ENCODE measurements at places on chromosomes 1 and 21.

DNA sequence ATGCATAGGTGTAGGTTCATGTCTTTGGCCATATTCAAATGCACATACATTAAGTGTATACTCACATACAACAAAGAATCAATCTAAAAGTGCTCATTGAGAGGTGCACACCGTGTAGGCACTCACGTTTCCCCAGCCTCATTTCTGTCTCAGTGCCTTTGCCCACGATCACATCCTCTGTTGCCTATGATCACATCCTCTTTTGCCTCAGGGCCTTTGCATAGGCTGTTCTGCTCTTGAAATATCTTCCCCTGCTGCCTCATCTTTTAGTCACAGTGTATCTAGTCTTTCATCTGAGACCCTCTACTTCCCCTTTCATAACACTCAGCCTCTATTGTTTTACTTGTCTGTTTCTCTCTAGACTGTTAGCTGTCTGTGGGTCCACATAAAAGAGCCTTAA is 69.3 kb downstream of the FOXD2 start:
- no peak for DNase-seq

- DNase-seq = peak; percentile 79
These were observed at the start of gene VPS72 for GRCh38 chr1:151189637-151190445. VPS72 (minus strand) TSS chr1:151190197; CDS start chr1:151190121, 76 bp downstream.

DNA sequence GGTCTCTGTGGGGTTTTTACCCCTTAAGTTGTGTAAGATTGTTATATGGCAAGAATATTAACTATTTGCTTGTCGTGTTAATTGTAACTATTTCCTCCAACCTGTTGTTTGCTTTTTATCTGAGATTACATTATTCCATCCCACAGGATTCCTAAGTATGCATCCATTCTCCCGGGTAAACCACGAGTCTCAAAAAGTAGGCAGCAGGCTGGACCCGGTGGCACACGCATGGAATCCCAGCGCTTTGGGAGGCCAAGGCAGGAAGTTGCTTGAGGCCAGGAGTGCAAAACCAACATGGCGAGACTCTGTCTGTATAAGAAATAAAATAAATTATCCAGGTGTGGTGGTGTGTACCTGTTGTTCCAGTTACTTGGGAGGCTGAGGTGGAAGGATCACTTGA is 12.6 kb upstream of the RSPO1 start:
- no peak for DNase-seq

- DNase-seq = no peak
These were observed 12.0 kb upstream of the ARHGEF19 start for GRCh38 chr1:16224472-16224871.
